ENCODE measurements at places on chromosomes 7 and 10.

GRCh38 chr7:100247152-100247757, 27.5 kb downstream of the PVRIG start:
- DNase-seq: no peak

DNA sequence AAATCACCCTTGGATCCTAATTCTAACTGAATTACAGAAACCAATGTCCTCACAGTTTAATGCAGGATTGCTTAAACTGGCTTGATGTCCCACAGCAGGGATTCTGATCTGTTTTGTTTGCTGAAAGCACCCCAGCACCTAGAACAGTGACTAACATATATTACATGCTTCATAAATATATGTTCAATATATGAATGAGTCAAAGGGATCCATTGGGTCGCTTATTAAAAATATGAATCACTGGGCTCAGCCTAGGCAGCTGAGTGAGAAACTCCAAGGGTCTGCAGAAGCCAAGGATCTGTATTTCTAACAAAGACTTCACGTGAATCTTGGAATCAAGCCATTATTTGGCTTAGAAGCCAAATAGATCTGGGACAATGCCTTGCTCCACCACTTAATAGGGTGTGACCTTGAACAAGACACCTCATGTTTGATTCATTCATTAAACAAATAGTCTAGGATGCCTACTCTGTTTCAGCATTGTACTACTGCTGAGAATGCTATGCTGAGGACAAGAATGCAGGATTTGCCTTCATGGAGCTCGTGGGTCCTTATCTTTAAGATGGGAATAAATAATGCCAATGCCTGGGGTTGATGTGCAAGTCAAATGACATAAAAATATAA, 103.4 kb upstream of the DLX6 start:
- DNase-seq: no peak

DNA sequence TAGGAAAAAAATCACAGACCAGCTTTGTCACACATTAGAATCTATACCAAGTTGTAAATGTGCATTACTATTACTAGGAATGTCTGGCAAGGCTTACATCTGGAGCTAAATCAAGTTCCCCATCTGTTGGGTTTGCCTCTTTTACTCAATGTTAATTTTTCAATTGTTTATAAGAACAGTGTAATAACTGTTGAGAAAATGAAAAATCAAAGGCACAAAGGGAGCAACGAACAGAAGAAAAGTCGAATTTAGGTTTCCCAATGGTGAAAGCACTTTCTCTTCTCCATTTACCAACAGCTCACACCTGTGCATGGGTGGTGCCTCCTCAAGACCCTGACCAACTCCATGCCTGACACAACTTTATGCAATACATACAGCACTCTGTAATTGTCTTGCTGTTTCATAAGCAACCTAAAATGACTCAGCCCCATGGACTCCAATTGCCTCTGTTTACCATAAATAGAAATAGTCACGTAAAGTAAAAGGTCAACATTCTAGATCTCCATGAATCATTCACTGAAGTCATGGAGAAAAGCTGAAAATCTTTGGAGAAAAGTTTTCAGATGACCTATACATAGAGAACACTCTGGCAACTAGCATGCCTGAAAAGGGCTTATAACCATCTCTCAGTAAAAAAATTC, 95.5 kb upstream of the KCNIP2 start:
- DNase-seq: no peak

DNA sequence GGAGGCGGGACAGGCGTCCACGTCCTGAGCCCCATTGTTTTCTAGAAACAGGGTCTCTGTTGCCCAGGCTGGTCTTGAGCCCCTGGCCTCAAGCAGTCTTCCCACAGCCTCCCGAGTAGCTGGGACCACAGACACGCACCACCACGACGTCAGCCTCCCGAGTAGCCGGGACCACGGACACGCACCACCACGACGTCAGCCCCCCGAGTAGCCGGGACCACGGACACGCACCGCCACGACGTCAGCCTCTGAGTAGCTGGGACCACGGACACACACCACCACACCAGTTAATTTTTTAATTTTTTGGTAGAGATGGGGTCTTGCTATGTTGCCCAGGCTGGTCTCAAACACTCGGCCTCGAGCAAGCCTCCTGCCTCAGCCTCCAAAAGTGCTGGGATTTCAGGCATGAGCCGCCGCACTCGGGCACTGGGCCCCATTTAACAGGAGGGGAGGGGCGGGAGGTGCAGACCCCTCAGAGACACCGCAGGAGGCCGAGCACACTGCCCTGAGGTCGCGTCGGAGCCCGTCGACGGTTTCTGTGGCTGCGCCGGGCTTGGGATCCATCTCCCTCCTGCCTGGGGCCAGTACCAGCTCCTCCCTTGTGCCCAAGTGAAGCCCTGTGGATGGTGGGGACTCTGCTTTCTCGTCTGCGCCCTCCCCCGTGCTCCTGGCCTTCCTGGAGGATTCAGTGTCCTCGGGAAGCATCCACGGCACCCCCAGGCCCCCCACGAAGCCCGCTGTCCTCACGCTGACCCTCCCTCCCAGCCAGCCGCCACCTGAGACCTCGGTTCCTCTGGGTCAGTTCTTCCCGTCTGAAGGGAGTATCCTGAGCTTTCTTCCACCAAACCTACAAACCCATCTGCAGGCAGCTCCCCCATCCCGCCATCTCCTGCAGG, 13.0 kb downstream of the FAM20C start:
- no peak for DNase-seq

GRCh38 chr7:98175260-98175940, 35.8 kb upstream of the BHLHA15 start:
- no peak for DNase-seq

- DNase-seq: no peak
Measured at GRCh38 chr10:79102498-79102874, 33.7 kb downstream of the ZMIZ1 start.
